ENCODE measurements at places on chromosomes 5 and 9.

DNA sequence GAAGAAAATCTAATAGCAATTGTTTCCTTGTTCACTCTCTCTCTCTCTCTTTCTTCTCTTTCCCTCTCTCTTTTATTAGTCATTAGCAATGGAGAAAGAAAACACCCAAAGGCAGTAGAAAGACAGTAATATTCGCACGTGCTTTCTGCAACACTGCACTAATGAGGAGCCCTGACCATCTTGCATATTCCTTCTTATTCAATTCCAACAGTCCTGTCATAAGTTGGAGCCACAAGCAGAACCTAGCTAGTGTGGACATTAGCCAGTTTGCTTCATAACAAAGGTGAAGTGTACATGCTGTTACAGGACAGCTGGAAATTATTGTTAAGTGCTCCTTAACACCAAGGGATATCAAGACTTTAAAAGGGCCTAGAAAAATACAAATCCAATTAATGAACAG lies 63.4 kb downstream of the TRIM32 start:
- no peak for DNase-seq

DNA sequence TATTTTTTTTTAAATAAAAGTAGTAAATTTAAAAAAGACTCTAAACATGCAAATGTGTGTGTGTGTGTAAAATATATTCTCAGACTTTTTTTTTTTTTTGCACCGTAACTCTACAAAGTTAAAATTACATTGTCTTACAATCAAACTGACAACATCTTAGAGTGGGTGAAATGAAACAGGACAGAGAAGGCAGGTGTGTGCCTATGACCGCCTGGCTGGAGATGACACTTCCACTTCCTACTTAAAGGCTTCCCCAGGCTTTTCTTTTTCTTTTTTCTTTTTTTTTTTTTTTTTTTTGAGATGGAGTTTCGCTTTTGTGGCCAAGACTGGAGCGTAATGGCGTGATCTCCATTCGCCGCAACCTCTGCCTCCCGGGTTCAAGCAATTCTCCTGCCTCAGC lies 2.7 kb upstream of the AK1 start:
- no peak for DNase-seq

DNA sequence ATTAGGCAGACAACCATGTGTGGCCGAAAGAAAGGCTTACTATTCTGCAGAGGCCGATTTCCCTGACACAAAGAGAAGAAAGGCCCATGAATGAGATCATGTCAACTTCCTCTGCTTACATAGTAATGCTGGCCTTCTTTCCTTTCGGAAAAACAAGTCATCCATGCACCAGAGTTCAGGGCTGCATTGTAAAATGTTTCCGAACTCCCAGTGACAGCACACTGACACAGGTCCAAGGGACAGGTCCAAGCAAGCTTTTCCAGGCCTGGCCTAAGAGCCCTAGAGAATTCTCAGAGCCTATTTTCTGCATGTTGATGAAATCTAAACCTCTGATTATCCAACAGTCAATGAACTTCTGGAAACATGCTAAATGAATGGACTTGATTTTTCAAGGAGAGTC lies 140.9 kb downstream of the ZNF608 start:
- no peak for DNase-seq

DNA sequence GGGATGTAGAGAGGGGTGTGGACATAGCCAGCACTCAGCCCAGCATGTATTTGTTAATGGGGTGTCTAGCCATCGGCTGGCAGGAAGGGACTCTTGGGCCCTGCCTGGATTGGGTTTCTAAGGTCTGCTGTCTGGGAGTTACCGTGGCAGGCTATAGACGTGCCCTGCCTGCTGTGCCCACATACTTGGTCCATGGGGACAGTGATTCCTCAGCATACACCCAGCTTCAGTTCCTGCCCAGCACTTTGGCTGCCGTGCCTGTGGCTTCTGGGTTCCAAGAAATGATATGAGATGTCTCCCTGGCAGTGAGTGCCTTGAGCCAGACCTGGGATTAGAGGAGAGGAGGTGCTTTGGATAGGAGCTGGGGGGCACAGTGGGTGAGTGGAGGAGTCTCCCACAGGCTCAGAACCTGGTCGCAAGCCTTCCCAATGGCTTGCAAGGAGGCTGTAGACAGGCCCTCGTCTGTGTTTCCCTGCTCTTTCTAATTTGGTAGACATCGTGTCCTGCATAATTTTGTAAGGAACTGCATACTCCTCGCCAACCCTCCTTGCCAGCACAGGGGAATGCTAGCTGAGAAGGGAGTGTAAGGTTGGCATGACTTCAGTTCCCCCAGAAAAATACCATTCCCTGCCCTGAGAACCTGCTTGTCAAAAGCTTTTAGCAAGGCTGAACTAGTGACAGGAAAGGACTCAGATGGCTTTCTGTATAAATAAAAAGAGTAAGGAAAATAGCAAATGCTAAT lies 287.9 kb downstream of the ZSWIM6 start:
- DNase-seq, result no peak

DNA sequence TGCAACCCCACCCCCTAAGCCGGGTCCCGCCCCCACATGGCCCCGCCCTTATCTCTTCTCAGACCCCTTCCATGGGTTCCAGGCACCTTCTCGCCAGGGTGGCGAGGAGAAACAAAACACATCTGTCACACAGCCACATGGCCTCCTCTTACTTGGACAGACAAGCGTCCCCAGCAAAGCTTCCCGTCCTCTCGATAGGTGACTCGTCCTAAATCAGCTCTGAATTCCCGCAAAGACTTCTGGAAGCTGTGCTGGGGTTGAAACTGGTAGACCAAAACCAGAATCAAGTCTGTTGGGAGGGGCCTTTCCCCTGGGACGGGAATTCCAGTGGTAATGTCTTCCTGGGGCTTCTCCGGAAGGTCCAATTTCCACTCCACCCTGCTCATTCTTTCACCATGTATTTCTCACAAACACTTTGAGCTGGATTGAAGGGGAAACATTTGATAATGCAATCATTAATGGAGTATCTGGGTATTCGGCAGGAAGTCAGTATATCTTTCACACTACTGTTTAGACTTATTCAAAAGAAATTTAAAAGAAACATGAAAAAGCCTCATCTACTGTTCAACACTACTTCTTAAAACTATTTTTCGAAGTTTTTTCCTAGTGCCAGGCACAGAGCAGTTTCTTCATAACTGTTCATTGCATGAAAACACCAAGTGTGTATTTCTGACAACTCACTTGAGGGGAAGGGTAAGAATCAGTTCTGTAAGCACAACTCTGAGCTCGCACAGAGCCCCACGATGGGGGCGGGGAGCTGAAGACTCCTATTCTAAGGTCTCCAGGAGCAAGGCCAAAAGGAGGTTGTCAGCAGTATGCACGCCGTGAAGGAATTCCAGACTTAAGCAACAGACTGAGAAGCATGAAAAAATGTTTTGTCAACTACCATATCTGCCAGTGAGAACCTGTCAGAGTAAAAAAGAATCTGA lies 644 bp upstream of the CTNNAL1 start:
- no peak for DNase-seq

All from stimulated activated CD8-positive, alpha-beta memory T cell treated with anti-CD3 and anti-CD28 coated beads, Interleukin-7, amount 100 ng/mL, for 1 hour (primary cell).